Urothelium cell line (cell line): ENCODE measurements at places on chromosomes 16 and 17.

DNA sequence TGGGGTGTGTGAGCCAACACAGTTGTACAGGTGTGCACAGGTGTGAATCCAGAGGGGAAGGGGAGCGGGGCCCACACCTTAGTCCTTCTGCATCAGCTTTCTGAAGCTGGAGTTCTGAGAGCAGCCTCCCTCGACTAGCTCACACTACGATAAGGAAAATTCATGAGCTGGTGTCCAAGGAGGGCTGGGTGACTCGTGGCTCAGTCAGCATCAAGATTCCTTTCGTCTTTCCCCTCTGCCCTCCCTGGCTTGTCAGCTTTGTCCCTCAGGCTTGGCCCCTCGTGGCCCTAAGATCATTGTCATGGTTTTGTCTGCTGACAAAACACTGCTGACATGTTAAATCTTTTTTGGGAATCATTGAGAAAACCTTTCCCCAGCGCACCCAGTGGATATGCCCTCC is 47.5 kb downstream of the OR1D5 start:
- DNase-seq, result no peak

GRCh38 chr17:45428050-45428617 is 4.5 kb downstream of the ARHGAP27 start:
- DNase-seq, result peak; percentile 86

DNA sequence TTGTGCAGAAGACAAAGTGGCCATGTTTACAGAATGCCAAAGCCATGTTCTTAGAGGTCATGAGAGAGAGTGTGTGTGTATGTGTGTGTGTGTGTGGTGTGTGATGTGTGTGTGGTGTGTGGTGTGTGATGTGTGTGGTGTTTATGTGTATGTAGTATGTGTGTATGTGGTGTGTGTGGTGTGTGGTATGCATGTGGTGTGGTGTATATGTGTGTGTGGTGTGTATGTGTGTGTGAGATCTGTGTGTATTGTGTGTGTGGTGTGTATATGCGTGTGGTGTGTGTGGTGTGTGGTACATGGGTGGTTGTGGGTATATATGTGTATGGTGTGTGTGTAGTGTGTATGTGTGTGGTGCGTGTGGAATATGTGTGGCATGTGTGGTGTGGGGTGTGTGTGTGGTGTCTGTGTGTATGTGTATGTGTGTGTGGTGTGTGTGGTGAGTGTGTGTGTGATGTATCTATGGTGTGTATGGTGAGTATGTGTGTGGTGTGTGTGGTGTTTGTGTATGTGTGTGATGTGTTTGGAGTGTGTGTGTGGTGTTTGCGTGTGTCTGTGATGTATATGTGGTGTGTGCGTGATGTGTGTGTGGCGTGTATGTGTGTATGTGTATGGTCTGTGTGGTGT is 8.2 kb upstream of the KRT17 start:
- DNase-seq, result no peak

DNA sequence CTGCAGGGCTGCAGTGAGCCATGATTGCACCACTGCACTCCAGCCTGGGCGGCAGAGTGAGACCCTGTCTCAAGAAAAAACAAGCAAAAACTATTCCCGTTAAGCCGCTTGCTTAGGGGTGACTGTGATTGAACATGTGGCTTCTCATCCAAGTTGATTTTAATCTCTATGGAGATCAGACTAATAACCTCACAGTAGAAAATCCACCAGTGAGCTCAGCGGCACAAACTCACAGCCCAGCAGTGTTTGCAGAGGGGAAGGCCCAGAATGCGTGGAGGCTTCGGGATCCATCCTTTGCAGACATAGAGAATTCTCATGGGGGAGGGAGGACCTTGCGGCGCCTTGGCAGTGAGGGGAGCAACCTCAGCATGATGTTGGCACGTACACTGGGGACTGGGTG is 7.4 kb downstream of the BANP start:
- DNase-seq, result no peak

DNA sequence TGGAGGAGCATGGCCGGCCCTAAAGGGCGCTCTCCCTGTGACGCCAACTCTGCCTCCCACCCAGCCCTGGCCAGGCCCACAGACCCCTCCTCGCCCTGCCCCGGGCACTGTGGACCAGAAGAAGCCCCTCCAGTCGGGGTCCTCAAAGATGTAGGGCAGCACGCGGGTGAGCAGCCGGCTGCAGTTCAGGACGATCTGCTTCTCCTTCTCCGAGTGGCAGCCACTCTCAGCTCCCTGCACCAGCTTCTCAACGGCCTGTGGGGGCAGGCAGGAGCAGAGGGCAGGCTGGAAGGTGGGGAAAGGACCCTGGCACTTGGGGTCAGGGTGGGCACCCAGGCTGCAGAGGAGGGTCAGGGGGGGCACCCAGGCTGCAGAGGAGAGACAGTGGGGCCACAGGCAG is 8.9 kb downstream of the HID1 start:
- DNase-seq, result no peak

DNA sequence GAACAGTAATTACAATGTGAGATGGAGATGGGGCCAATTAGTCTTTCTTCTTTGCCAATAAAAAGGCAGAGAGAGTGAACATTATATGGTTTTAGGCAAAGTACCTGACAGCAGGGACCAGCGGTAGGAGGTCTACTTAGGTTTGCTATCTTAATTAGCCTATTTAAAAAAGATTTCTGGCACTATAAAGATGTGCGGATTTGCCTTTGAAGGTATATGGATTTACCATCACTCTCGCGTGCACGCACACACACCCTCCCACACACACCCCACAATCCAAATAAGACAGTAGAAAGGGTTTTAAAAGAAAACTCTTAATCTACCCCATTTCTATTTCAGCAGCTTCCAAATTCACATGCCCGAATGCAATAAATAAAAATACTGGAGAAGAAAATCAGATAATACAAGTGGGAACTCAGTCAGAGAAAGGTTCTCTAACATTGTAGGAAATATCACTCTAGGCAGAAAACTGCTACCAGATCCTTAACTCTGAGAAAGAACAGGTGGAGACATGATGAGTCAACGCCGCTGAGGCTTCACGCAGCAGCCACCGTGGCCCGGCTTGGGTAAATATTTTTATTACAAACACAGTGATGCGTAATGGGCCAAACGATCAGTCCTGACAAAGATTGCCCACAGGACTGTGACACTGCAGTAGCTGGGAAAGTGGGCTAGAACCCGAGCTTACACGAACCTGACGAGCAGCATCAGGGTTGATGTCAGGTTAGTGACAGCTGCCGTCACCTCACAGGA is 66.6 kb upstream of the AXIN2 start:
- peak; percentile 68 for DNase-seq

DNA sequence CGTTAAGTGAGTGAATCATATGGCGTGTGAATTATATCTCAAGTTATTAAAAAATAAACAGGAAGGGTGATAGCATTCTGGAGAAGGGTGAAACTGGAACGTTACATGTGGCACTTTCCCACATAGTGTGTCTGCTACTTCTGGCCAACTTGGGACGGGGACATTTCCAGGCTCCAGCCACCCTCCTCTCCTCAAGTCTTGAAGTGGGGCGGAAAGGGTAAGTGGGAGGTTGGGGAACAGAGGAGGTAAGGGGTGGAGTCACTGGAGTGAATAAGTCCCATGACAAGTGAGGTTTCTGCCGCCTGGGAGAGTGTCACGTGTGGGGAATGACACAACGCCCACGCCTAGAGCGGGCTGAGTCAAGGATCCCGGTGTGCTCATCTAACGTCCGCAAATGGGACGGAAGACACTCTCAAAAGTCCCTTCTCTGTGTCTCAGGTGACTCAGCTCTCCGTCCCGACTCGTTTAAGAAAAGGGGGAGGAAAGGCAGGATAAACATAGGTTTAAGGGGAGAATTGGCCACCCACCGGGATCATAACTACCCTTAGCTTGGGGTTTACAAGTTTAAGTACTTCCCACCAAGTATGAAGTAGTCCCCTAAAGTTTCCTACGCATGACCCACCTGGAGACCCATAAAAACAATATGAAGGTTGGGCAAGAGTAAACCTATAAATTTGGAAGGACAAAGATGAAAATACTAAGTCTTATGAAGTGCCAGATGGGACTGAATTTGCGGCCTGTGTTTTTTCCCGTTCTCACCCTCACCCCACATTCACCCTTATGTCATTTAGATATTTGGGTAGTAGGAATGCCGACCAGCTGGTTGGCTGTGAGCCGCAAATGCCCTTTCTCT is 1.2 kb upstream of the SPAG9 start:
- DNase-seq, result peak; percentile 88

DNA sequence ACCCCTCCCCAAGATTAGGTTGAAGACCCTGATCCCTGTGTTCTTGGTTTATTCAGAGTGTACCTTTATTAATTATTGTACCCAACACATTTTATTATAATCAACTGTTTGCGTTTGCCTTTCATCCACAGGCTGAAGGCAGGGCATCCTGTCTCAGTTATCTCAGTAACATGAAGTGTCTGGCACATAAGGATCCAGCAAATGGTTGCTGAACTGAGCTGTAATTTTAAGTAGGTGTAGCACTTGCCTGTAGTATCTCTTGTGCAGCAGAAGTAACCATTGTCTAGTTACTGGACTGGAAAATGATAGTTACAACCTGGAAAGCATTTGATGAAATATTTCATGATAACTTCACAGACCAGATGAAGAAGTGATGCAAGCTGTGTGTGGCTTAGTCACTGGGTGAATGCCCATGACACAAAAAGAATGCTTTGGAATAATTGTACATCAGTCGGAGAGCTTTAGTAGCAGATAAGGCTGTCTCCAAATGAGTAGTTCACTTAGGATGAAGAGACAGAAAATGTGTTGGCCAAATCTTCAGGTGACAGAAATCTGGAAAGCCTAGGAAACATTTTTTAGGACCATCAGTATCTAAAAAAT is 56.6 kb downstream of the ESRP2 start:
- DNase-seq, result no peak

DNA sequence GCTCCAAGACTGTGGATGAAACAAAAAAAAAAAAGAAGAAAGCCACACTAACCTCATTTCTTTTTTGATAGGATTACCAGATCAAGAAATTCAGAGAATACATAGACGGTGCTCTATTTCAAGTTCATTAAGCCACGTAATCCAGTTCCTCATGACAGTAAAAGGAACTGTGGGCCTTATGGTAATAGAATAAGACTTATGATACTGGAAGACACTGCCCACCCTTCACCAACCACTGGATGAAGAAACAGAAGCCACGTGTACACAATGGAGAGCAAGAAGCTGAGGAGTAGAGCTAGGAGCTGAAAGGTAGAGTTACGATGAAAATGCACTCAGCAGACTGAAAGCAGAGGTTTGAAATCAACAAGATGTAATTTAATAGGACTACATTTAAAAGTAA is 11.2 kb downstream of the NCBP3 start:
- DNase-seq, result no peak

- no peak for DNase-seq
Observed at GRCh38 chr17:13222975-13223374, 205.1 kb upstream of the ELAC2 start.

DNA sequence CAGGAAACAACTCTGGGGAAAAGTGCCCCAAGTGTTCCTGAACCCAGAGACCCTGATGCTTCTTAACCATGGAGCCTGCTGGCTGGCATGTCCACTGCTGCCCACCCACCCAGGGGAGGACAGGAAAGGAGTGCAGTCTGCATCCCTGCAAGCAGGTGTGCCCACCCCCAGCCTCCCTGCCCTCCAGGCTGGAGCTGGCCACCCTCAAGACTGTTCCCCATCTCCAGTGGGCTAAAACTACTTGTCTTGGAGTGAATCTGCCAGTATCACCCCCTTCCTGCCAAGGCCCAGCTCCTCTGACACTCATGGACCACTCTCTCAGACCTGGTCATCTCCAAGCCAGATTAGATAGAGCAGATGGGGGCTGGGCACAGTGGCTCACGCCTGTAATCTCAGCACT is 29.8 kb downstream of the ARHGAP27 start:
- no peak for DNase-seq

DNA sequence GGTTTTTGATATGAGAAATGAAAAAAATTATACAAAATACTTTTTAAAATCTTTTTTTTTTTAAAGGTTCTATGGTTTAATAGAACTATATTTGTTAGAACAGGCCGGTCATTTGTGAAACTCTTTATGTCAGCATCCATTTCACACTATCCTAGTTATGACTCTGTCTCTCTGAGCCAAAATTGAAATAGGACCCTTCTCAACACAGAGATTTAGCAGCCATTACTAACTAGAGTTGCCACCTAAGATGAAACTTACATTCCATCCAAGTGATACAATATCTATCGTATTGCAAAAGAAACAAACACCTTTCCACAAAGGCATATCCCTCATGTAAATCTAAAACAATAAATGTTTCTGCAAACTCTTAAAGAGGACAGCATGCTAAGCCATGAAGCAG is 249.8 kb downstream of the CDH11 start:
- no peak for DNase-seq

DNA sequence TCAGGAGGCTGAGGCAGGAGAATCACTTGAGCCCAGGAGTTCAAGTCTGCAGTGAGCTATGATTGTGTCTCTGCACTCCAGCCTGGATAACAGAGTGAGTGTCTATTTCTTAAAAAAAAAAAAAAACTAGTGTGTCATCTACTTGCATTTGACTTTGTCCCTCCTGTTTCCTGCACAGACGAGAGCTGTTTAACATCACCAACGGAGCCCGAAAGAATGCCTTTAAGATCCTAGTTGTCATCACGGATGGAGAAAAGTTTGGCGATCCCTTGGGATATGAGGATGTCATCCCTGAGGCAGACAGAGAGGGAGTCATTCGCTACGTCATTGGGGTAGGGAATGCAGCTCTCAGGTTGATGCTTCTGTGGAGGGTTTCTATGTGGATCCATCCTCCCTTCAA is 13.4 kb downstream of the ITGAM start:
- no peak for DNase-seq

DNA sequence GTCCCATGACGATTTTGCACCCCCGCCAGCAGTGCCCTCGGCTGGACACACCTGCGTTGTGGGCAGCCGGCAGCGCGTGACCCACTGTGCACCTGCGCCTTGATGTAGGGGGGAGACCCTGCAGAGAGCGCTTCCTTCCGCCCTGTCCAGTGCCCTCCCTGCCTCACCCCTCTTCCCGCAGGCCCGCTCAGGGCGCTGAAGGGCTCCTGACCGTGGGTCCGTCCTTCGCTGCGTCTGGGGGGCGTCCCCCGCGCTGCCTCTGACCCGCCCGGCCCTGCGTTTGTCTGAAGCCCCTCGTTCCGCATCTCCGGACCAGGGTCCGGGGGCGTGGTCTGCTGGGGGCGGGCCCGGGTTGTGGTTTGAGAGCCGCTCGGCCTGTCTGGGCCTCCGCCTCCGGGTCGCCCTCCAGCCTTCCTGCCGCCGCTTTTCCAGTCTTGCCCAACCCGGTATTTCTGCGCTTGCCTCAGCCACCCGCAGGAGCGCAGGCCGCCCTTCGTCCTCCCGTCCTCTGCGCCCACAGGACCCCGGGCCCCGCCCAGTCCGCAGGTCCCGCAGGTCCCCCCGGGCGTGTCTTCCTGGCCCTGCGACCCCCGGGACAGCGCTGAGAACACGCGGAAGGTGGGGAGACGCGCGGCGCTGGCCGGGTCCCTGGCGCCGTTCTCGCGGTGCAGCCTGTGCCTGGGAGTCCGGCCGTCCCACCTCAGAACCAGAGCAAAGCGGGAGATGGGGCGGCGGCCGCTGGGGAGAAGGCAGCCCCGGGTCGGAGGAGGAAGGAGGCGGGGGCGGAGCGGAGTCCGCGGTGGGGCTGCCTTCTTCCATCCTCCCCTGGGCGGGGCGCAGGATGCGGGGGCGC is 4.0 kb upstream of the IL17C start:
- DNase-seq, result no peak
